OCI-M1 (cell line): ENCODE measurements at places on chromosomes 1 and 21.

DNA sequence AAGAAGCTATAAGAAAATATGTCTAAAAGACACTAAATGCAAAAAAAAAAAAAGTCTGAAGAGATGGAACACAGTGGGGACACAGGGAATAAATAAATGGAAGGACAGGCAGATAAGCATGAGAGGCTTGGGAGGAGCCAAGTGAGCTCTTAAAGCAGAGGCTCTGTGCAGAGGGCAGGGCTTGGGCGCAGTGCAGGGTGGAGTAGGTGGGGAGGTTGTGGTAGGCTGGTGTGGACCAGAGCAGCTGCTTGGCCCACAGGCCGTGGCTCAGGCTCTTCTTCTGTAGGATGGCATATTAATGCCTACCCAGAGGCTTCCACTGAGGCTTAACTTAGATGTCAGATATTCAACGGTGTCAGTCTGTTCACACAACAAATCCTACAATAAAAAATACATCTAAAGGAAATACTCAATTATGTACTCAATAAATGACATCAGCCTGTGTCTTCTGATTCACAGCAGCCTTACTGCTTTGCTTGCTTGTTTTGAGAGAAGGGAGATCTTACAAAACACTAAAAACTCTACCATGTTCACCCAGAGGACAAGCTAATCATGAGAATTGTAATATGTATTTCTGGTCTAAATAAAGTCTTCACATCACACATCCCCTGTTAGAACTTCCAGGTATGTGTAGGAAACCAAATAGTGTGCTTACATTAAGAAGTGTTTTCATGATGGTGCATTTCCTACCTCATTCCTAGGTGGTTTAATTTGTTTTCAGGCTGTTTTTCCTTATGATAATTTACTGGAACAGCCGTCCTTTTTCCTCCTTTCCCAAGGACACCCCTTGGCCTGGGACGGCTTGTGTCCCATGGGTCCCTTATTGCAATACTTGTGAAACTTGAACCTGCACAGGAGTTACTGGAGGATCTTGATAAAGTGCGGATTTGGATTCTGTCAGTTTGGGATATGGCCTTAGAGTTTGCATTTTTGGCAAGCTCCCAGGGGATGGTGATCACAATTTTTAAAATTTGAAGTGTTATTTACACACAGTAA, 24.9 kb downstream of the DIP2A start:
- no peak for DNase-seq

DNA sequence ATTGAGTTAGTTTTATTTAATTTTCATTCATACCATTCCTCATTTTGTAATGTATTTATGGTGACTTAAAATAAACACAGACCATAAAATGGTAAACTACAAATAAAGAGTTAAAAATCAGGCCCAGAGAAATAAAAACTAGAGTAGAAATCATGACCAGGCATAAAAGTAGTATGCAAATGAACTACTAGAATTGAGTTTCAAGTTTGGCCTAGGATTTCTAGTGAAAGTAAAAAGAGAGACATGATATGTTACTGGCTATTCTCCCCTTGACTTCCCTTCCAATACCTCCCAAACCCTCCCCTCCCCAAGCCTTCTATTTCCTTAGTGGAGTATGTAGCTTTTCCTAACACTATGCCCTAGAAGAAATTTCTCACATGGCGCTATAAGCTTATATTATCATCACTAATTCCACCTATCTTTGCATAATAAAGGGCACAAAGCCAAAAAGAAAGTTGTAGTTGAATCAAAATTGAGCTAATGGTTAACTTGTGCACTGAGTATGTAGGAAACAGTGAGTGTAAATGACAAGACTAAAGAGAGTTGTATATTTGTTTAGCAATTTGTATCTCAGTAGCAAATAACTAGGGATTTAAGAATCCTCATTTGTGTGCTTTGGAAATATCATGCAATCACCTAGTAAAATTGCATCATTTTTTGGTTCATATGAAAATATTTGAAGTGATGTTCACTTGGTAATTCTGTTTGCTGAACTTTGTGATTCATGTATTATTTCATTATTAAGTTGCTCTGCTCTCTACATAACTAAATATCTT, 29.7 kb upstream of the CDC14A start:
- peak; percentile 67 for DNase-seq

DNA sequence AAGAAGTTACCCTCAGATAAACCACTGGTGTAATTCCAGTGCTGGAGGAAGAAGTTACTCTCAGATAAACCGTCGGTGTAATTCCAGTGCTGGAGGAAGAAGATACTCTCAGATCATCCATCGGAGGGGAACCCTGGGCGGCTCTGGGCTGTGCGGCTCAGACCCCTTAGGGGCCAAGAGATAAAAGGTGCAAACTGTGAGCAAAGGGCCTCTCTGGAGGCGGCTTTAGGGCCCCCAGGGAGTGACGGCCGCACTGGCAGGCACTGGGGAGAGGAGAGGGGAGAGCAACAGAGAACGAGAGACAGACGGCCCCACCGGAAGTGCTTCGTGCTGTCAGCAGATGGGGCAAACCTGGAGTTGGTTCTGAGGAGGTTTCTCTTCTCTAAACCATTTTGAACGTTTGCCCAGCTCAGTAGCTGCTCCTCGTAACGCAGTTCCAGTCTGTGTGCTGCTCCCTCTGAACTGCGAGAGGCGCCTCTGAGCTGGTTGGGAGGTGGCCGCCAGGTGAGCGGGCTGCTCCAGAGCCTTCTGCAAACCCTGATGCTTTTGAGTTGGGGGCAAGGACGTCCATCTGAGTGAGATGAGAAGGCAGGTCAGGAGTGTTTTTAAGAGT, 62.6 kb upstream of the COL6A1 start:
- DNase-seq: no peak

- no peak for DNase-seq
These were observed 17.2 kb downstream of the NIBAN1 start for GRCh38 chr1:184956999-184957700.

DNA sequence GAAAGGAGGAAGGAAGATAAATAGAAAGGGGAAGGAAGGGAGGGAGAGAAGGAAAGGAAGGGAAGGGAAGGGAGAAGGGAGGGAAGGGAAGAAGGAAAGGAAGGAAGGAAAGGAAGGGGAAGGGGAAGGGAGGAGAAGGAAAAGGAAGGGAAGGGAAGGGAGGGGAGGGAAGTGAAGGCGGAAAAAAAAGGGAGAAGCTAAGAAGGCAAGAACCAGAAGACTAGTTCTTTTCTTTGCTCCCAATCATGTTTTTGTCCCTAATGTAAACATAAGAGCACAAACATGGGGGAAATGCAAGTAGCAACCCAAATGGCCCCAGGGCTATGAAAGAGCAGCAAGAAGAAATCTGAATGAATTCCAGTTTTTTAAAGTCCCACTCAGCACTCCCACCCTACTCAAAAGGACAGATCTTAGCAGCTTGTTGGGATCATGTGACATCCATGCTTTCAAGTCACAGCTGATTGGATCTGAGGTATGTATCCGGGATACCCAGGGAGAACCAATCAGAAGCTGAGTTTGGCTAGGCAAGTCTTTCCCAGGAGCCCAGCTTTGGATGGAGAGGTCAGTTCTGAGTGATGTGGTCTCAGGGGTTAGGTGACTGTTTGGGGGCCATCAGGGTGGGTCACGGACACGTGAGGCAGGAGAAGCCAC, 24.2 kb upstream of the FHAD1 start:
- DNase-seq: no peak

DNA sequence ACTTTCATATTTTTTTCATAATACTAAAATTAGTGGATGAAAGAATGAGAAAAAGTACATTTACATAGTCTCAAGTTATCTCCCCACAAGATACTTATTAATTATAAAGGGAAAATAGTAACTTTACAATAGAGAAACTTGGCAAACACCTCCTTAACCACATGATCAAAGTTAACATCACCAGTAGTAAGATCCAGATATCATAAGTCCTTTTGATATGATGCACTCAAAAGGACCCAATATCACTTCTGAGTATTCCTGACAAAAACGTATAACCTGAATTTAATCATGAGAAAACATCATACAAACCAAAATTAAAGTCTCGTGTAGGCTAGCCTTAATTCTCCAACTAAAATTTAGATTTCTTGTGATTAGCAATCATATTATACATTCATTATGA, 67.4 kb downstream of the LYST start:
- DNase-seq: no peak

- DNase-seq: no peak
These were observed 54.0 kb downstream of the PIK3CD start for GRCh38 chr1:9705337-9706093.

DNA sequence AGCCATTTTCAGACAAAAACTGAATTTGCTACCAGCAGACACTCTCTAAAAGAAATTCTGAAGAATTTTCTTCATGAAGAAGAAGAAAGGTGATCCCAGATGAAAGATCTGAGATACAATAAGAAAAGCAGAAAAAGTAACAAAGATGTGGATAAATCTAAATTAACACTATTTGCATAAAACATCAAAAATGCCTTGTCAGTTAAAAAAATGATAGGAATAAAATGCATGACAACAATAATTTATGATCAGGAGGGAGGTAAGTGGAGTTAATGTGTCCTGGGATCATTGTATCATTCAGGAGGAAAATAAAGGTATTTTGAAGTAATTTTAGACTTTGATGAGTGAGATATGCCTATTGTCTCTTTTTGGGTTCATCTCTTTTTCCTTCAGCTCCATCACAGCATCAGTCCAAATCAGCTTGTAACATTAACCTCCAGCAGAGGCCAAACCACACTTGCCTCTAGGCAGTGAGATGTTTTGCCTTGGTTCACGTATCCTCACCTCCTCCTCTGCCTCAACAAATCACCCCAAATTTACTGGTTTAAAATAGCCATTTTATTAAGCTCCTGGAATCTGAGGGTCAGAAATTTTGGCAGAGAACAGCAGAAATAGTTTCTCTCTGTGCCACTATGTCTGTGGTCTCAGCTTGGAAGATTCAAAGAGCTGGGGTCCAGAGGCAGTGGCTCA, 76.9 kb upstream of the HIVEP3 start:
- DNase-seq: no peak

DNA sequence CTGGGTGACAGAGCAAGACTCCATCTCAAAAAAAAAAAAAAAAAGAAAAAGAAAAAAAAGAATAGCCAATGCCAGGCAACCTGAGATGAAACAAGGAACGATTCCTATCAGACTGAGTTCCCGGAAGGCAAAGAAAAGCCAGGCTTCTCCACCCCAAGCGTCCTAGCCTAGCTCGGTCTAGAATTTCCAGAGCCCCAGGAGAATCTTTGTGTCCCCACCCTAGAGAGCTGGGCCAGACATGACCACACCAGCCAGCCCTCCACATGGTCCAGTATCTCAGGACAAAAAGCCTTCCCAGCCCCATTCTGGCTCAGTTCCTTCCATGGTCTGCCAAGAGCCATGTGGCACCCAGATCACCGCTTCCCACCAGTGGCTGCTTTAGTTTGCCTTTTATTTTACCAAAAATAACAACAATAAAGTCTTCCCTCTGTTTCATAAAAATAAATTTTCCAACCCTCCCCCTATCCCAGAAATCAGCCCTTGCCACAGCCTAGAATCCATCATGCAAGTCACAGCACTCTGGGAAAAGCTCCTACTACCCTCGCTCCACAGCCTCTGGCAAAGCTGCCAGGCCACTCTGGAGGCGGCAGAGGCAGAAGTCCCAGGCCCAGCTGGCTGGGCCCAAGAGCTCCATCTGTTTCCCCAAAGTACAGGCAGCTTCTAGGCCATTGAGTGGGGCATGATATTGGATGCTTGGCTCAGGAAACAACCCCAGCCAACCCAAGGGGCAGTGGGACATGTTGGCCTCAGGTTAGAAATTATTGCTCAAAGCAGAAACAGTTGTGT, 3.5 kb upstream of the MKNK1 start:
- no peak for DNase-seq

DNA sequence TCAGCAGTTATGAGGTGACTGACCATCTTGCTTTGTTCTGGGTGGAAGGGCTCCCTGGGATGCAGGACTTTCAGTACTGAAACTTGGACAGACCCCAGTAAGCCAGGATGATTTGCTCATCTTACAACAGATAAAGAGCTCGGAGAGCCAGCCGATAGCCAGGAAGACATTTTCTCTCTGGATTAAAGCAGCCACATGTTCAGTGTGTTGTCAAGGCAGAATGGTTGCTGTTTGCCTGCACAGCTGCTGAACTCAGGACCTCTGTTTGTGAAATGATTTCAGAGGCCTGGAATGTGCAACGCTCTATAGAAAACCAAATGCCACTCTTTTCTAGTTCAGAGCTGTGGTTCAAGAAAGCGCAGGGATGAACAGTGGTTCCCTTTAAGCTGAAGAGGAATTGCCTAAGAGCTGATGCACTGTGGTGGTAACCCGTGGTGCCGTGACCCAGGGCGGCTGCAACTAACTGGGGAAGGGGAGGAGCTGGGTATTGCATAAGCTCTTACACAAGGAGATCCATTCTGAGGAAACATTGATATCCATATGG, 40.7 kb downstream of the CASQ2 start:
- DNase-seq: peak; percentile 81

- no peak for DNase-seq
These were observed 19.7 kb downstream of the FGGY start for GRCh38 chr1:59316497-59317128.

DNA sequence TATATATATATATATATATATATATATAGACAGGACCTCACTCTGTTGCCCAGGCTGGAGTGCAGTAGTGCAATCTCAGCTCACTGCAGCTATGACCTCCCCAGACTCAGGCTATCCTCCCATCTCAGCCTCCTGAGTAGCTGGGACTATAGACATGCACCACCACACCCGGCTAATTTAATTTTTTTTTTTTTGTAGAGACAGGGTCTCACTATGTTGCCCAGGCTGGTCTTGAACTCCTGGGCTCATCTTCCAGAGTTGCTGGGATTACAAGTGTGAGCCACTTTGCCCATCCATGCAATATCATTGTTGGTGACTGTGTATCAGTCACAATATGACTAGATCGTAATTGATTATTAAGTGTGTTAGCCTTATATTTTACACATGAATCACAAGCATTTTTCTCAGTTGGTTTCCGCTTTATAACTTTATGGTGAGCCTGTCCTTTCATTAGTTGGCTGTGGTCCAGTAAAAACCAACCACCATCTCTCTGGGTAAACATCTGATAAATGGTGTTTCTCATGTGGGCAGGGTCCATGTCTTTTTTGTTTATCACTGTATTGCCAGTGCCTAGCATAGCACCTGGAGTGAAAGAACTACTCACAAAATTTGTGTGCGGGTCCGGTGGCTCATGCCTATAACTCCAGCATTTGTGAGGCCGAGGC, 63.6 kb downstream of the MYOM3 start:
- no peak for DNase-seq

DNA sequence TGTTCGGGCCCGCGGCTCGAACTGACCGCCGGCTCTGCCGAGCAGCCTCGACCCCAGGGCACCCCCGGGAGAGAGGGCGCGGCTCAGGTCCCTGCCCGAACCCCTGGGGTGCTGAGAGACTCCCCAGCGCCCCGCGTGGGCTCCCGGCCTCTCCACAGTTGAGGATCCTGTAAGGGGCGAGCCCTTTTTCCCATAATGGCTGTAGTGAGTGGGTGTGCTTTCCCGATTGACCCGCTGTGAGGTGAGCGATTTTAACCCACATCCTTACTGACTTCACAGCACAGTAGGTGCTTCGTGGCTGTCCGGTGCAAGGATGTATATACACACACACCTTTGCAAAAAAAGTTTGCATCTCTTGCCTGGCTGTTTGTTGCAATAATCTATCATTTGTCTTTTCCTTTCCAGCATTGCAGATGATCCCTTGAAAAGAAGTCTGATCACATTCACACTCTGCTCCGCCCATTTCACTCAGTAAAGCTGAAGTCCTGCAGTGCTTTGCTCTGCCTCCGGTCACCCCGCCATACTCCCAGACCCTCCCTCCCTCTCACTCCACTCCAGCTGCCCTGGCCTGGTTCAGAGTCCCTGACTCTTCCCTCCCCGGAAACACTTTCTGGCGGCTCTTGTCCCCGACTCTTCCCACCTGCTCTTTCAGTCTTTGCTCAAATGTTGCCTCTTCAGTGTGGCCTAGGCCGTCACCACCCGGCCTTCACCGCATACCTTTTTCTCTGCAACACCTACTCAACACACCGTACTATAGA, 955 bp upstream of the UBE2G2 start:
- peak; percentile 69 for DNase-seq
